ENCODE measurements at places on chromosomes 6 and 20.

- no peak for DNase-seq
These were observed 160.5 kb upstream of the GRIK2 start for GRCh38 chr6:101232961-101233360.

DNA sequence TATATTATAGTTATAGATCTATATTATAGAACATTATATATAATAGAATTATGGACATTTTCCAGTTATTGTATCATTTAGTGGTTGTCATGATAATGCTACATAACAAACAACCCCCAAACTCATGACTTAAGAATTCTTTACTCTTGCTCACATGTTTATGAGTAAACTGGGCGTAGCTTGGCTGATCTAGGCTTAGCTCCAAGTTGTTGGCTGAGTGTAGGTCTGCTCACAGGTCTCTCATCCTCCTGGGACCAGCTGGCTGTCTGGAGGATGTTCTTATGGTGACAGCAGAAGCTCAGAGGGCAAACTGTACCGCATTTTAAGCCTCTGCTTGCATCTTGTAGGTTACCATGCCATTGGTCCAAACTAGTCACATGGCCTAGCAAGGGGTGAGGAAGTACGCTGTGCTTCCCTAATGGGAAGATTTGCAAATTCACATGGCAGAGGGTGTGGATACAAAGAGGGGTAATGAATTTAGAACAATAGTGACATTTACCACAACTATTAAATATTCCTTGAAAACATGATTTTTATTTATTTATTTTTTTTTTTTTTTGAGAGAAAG lies 34.2 kb downstream of the ARHGAP40 start:
- DNase-seq = no peak

DNA sequence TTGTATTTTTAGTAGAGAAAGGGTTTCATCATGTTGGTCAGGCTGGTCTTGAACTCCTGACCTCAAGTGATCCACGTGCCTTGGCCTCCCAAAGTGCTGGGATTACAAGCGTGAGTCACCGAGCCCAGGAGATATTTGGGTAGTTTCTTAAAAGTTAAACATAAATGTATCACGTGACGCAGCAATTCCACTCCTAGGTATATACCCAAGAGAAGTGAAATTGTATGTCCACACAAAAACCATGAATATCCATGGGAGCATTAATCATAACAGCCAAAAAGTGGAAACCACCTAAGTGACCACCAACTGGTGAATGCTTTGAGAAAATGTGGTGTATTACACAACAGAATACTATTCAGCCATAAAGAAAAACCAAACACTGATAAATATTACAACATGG lies 164.8 kb downstream of the MRPL14 start:
- DNase-seq = no peak

GRCh38 chr6:98985391-98985790 lies 37.6 kb upstream of the FBXL4 start:
- no peak for DNase-seq

DNA sequence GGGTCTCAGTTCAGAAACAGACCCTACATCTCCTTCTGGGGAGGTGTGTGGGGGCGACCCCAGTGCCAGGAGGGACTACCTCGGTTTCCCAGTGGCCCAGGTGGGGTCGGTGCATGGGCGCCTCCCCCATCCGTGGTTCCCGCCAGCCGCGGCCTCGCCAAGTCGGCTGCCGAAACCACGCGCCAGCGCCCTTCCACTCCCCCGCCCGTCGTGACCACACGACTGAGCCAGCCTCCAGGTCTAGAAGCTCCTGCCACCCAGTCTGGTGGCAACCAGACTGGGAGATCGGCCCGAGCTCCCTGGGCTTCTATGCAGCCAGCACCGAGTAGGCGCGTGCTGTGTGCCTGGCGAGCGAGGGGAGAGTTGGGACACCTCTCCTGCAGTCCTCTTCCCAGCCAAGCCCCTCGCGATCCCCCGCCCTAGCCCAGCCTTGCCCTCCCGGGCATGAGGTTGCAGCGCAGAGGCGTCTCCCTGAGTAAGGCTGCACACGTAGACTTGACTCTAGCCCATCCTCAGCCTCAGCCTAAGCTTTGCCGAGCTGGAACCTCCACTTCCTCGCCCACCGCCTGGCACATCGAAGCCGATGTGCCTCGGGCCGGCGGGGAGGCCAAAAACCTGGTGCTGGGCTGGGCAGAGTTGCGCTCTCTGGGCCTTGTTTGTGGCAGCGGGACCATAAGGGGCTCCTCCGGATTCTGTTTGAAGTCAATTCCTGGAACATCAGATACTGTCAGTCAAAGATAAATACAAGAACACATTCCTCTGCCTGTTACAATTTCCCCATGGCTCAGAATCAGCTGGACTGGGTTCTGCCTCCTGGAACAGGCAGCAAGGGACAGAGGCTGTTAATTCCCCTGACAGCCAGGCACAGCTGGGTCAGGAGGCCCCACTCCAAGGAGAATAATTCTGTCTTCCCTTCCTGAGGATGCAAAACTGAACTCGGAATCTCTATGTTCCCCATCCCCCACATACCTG lies 1.5 kb upstream of the CPNE5 start:
- peak; percentile 54 for DNase-seq

GRCh38 chr6:43766964-43767461 lies 3.0 kb upstream of the VEGFA start:
- DNase-seq = no peak

DNA sequence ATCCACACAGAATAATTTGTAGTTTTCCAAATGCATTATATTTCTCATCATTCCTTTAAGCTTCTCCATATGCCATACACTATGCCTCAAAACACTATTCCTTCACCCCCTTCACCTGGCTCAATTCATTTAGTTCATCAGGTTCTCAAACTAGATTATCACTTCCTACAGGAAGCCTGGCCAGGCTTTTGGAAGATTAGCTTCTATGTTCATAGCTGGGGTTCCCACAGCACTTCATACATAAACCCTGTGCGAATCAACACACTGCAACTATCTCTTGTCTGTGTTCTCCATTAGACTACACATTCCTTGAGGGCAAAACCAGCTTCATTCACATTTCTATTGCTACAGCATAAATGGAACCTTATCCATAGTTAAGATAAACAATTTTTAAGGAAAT lies 40.5 kb upstream of the PLN start:
- DNase-seq = no peak

Data from activated naive CD4-positive, alpha-beta T cell treated with anti-CD3 and anti-CD28 coated beads, Interleukin-2, amount 10 ng/mL, durations not matched to agents 7 days and 5 days (primary cell).